ENCODE measurements at places on chromosomes 3 and 15. TPM values are rescaled to one million over a fixed set of nuclear protein-coding genes. Genes with fewer than 3 reads are reported as not detected.

The GPR149 gene
- total RNA-seq, result not detected

The C3orf52 gene
- 6.2 TPM for total RNA-seq

The TJP1 gene
- total RNA-seq, result 42.8 TPM

The CHDH gene
- total RNA-seq, result under 0.01 TPM

The RARB gene
- 32.2 TPM for total RNA-seq

The CRTC3 gene
- 7.1 TPM for total RNA-seq

The CPN2 gene
- total RNA-seq, result not detected

The TMIE gene
- total RNA-seq, result not detected

The ACSBG1 gene
- total RNA-seq, result under 0.01 TPM

The AMIGO3 gene
- total RNA-seq, result 0.59 TPM

The APOD gene
- 0.08 TPM for total RNA-seq

The FGF12 gene
- not detected for total RNA-seq

The LRRK1 gene
- 5.9 TPM for total RNA-seq

The KLF15 gene
- 2.6 TPM for total RNA-seq

The LRRC2 gene
- total RNA-seq, result 2.0 TPM

The RRP9 gene
- 24.2 TPM for total RNA-seq

The KLHL40 gene
- total RNA-seq, result not detected

The C3orf22 gene
- total RNA-seq, result not detected

The SH2D7 gene
- not detected for total RNA-seq

The DPPA4 gene
- total RNA-seq, result not detected

All from smooth muscle cell of the coronary artery (primary cell).